ENCODE measurements at places on chromosomes 7 and 10.

- DNase-seq, result no peak
Measured at GRCh38 chr10:69831231-69831855, 29.6 kb downstream of the COL13A1 start.

DNA sequence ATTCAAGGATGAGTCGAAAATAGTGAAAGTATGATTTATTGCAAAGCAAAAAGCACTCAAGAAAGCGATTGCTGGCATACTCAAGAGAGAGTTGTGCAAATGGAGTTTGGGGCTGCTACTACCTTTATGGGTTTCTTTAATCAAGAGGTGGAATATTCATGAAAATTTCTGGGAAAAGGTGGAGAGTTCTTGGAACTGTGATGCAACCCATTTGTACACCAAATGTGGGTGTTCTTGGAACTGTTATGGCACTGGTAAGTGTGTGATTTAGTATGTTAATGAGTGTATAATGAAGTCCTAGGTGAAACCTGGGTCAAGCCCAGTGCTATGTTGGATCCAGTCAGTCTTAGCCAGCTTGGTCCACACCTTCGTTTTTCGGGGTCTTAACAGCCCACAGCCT lies 3.4 kb upstream of the VOPP1 start:
- no peak for DNase-seq

GRCh38 chr7:130180571-130181262 lies 24.5 kb downstream of the TMEM209 start:
- DNase-seq, result no peak

- no peak for DNase-seq
Measured at GRCh38 chr7:96441436-96442084, 119.7 kb upstream of the SLC25A13 start.

- no peak for DNase-seq
Measured at GRCh38 chr7:66758950-66759628, 18.6 kb downstream of the RABGEF1 start.

GRCh38 chr10:4494551-4494950 lies 331.5 kb upstream of the AKR1E2 start:
- DNase-seq, result no peak
